ENCODE measurements at places on chromosomes 3 and 15.

- DNase-seq, result no peak
Measured at GRCh38 chr3:129040579-129041300, 19.8 kb upstream of the GP9 start.

GRCh38 chr15:69903470-69904469, 193.9 kb downstream of the TLE3 start:
- DNase-seq, result no peak

GRCh38 chr3:49026536-49026935, 2.7 kb downstream of the IMPDH2 start:
- DNase-seq, result no peak

DNA sequence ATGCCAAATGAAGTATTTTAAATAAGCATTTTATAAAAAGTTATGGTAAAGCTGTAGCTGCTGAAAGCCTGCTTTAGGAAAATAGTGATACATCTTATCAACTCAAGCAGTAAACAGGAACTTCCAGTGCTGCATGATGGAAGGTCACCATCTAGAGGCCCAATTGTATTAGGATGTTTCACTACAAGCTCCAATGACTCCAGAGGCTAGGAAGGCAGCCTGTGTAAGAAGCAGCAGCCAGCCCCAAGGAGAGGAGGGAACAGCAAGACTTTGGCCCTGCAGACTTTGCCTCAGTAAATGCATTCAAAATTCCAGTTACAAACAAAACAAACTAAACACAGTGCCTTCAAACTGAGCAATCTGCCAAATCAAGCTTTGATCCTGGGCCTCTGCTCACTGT, 32.1 kb downstream of the ILDR1 start:
- no peak for DNase-seq

GRCh38 chr15:67149068-67149772, 83.8 kb downstream of the SMAD3 start:
- DNase-seq, result no peak

- no peak for DNase-seq
Measured at GRCh38 chr3:47910777-47911440, 105.3 kb downstream of the MAP4 start.

DNA sequence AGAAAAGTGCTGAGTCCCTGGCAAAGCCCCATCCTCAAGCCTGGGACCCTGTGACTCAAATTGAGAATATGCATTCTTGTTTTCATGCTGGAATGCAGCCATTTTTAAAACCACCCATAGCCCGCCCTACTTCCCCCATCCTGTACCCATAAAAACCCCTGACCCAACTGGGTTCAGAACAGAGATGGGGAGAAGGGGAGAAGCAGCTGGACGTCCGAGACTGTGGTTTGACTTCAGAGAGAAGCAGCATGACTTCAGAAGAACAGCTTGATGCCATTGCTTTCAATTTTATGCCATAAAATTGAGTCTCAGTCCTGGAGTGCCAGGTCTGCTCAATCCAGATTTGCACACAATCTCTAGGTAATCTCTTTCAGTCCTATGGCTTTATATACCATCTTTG, 78.2 kb downstream of the BCHE start:
- DNase-seq, result no peak

- DNase-seq, result no peak
Measured at GRCh38 chr3:72633534-72633933, 214.7 kb downstream of the SHQ1 start.

DNA sequence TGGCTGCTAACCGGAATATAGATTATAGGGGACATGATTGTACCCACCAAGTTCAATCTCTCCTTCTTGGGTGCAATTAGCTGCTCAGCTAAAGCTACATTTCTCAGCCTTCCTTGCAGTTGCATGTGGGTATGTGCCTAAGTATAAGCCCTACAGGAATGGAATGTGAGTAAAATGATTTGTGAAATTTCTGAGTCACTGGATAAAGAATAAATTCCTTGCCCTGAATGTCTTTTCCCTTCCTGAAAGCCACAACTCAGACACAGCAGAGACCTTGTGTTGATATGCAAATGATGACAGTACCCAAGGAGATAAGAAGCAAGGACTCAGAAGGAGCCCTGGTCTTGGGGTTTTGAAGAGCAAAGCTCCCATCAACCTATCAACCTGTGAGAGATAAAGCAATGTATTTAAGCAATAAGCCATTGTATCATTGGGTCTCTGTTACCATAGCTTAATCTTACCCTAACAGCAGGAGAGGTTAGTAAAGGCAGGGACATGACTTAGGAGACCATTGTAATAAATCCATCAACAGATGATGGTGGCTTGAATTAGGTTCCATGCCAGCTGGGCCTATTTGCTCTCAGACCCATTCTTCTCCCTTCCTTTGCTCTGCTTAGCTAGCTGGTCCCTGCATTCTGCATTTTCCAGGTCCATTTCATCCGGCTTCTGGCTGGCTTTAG, 25.6 kb upstream of the ZNF280D start:
- no peak for DNase-seq

GRCh38 chr3:77298417-77298816, 258.5 kb downstream of the ROBO2 start:
- no peak for DNase-seq

DNA sequence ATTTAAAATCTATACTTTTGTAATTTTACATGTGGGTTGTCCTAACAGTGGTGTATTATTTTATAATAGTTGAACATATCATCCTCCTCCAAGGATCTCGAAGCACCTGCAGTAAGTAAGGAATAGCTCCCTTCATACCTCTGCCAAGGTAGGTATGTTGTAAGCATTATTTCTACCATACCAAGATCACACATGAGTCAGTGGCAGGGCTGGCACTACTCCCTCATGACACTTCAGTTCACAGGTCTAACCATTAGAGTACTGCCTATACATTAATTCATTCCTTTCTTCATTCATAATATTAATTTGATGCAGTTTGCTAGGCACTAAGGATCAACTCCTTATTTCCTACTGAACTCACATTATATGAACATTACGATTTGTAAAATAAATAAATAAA, 11.9 kb upstream of the LEKR1 start:
- no peak for DNase-seq

DNA sequence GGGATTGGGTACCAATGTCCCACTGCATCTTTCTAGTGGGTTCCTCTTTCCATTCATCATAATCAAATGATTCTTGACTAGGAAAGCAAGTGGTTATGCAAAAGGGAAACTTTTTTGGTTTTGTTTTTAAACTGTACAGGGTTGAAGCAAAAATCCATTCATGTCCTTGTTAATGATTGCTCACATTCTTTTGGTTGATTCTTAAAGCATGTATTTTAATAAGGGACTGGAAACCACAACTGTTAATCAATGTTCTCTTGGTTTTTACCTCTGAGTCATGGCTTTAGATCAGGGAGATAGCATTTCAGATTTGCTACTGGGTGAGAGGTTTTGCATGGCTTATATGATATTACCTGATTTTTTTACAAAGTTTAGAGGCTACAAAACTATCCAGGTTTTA, 371.7 kb upstream of the RGMA start:
- DNase-seq, result no peak

DNA sequence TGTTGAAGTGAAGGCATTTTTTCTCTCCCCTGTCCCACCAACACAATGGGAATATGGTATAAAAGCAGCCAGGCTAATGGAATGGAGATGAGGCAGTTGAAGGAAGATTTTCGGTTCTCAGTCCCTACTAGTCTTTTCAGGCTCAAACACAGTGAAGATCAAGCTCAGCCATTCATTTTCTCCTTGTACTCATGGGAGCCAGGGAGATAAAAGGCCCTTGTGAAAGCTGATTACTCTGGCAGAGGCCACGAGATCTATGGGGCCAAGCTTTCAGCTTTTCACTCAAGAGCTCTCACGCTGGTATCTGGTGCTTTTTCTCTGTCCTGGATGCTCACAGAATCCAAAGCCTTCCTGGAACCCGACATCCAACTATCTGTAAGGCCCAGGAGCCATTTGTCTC, 14.5 kb upstream of the FAN1 start:
- DNase-seq, result no peak

DNA sequence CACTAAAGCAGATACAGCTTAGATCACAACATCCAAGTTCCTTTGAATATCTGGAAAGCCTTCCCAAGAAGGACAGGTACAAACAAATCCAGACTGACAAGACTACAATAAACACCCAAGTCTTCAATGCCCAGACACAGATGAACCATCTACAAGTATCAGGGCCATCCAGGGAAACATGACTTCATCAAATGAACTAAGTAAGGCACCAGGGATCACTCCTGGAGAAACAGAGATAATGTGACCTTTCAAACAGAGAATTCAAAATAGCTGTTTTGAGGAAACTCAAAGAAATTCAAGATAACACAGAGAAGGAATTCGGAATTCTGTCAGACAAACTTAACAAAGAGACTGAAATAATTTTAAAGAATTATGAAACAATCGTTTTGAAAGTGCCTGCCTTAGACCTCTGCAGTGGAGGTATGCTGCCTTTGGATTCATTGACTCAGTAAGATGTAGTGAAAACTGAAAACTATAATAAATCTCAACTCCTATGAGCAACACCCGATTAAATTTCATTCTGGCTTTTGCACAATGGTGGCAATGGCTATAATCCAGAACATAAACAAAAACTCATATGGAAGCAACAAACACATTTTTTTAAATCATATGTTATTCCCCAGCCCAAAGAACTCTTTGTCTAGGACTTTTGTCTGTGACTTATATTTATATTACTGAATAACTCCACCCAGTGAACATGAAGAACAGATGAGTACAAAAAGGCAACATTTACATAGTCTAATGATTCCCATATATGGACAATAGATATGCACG, 12.6 kb upstream of the COL8A1 start:
- no peak for DNase-seq

GRCh38 chr3:27630885-27631284, 91.2 kb downstream of the EOMES start:
- no peak for DNase-seq

GRCh38 chr15:33309602-33310276, 1.0 kb upstream of the RYR3 start:
- DNase-seq, result no peak

GRCh38 chr15:48063411-48063985, 57.3 kb upstream of the SLC24A5 start:
- DNase-seq, result no peak

DNA sequence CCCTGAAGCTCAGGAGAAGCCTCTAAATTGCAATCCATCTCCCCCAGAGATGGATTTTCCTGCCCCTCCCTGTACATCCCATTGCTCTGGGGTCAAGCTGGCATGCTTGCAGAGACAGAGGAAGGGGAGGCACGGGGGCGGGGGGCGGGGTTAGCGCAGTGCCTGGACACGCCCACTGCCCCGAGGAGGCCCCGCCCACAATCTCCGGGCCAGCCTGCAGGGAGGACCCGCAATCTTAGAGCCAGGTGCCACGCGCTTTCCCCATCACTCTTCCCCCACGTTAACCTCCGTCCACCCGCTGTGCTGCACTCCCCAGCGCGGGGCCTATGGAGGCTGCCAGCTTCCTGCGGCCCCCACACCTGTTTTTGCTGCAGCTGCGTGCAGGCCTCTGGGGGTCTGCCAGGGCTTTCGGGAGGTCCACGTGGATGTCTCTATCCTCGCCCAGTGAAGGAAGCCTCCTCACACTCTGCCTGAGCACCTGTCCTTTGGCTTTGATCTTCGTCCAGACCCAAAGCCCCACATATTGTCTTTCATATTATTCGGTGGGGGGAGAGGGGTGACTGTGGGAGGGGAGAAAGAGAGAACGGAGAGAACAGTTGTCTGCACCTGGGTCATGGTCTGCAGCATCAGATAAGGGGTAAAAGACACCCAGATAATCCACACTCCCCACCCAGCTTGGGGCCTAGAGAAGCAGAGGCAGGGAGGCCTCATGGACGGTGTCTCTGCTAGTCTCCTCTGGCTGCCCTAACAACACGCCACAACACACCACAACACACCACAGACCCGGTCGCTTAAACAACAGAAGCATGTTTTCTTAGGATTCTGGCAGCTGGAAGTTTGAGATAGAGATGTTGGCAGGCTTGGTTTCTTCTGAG, 118.0 kb upstream of the MEF2A start:
- no peak for DNase-seq

DNA sequence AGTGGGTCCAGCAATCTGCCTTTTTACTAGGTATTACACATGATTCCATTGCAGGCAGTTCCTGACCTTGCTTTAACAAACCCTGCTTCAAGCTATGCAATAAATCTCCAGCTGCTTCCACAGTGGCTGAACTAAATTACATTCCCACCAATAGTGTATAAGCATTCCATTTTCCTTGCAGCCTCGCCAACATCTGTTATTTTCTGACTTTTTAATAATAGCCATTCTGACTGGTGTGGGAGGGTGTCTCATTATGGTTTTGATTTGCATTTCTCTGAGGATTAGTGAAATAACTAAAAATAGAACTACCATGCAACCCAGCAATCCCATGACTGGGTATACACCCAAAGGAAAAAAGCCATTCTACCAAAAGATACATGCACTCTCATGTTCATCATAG, 36.4 kb upstream of the DNAJC13 start:
- DNase-seq, result no peak

DNA sequence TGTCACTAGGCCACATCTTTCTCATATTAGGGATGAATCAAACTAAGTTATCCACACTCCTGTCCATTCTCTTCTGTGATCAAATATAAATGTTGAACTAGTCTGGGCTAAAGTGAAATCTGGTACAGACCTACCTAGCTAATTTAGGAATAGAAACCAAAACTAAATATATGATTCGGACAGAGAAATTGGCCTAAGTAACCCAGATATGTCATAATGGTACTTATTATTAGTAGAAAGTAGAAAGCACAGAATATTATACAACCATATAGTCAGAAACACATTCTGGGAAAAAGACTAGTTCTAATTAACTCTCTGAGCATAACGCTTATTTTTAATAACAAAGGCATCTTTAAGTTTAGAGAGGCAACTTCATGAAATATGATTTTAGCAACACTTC, 389.0 kb downstream of the LSAMP start:
- no peak for DNase-seq

GRCh38 chr15:23002920-23003319, 22.8 kb upstream of the CYFIP1 start:
- no peak for DNase-seq

GRCh38 chr3:39147711-39148434, 5.5 kb downstream of the CSRNP1 start:
- no peak for DNase-seq

DNA sequence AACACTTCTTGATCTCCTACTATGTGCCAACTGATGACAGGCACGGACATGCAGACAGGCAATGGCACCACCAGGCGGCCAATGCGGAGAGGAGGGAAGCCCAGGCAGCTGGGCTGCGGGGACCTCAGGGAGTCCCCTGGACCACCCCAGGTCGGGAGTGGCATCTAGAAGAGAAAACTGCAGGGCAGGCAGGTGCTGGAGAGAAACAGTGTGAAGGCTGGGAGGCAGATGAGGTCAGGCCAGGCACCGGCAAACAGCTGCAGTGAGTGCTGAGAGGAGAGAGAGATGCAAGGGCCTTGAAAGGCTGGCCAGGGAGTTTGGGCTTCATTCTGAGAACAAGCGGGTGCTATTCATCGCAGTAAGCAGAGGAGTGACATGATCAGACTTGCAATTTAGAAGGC, 29.1 kb downstream of the SLC6A1 start:
- no peak for DNase-seq

- DNase-seq, result no peak
Measured at GRCh38 chr3:141986548-141987107, 110.2 kb downstream of the ATP1B3 start.

DNA sequence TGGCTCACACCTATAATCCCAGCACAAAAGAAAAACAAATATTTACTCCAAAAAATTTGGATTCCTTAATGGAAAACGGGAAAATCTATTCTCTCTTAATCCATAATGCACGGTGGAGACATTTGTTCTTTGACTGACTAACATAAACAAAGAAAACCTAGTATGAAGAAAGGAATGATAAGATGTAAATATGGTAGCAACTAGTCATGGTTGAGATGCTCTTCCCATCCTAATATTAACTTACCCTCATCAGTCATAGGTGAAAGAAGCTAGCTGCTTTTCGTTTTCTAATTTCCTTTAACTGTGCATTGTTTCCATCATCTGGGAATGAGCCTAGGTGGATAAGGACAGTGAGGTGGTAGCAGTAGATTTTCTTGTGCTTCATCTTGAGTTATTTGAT, 22.0 kb downstream of the MAP4 start:
- no peak for DNase-seq

All from stimulated activated CD4-positive, alpha-beta T cell treated with anti-CD3 and anti-CD28 coated beads, Interleukin-1b, Interleukin-23, amount 100 ng/mL, for 1 hour (primary cell).